ENCODE measurements at places on chromosomes 2 and 18.
A peak's percentile ranks its signal among the peaks of the same experiment; 100 is the strongest.

DNA sequence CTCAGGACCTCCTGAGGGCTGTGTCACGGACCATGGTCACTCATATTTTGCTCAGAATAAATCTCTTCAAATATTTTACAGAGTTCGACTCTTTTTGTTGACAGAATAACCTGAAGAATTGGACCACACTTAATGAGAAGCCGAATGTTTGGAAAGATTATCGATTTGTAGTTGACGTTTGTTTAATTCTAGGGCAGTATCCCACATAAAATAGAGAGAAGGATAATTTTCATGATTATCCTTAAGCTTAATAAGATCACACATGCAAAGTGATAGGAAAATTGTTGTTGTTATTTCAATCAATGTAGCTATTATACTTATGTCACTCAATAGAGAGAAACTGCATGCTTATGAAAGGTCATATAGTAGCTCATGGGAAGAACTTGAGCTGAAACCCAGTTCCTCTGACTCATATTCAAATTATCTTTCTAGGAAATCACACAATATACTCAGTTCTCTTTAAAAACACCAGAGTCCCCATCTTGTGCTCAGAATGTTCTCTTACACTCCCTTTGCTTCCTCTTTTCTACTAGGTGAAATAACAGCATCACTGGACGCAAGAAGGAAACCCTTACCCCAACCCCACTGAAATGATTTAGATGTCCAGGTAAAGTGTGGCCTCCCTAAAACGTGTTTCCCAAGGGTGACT lies 982.1 kb downstream of the TSN start:
- DNase-seq: peak; percentile 15

GRCh38 chr2:60570251-60570650 lies 16.8 kb upstream of the BCL11A start:
- DNase-seq: no peak

DNA sequence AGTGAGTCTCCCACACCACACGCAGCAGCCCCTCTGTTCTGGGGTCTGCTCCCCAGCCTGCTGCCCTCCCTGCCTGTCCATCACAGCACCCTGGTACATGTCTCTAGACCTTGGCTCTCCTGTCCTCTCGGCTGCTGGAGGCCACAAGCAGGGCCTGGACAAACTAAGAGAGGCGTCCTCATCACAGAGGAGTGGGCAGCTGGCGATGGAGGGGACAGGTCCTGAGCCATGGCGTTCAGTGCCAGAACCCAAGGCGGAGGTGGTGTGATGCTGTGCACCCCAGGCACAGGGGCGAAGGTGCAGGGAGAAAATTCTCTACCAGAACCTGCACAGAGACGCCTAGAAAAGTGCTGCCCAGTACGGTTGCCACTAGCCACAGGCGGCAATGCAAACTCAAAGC lies 47.4 kb downstream of the BIN1 start:
- DNase-seq: no peak

GRCh38 chr2:7666596-7667259 lies 749.5 kb downstream of the RNF144A start:
- DNase-seq: no peak

- DNase-seq: no peak
Observed at GRCh38 chr2:225600865-225601264, 201.4 kb downstream of the NYAP2 start.

GRCh38 chr2:157460384-157460837 lies 16.5 kb upstream of the CYTIP start:
- peak; percentile 43 for DNase-seq

DNA sequence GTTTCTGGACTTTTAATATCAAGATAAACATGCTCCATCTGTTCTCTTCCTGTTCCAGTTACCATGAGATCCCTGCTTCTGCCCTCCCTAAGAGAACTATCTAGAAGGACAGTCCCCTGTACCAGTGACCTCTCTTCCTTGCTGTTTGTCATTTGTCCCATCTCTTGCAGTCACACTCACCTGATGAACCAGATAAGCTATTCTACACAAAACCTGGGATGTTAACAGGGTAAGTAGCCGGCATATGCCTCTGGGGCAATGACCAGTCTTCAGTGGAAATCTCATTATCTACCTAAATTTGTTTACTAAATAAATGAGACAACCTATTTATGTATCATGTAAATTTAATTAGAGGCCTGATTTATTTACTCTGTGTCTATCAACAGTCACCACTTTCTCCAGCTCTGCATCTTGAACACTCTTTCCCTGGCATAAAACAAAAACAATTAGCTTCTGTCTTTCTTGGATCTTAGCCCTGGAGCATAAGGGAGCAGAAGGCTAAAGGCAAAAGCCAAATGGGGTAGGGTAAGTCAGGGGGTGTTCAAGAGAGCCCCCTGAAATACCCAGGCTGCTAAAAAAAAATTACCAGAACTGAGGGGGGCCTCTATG lies 337.7 kb downstream of the ALK start:
- no peak for DNase-seq

GRCh38 chr18:9960258-9960904 lies 46.6 kb downstream of the VAPA start:
- no peak for DNase-seq

- no peak for DNase-seq
Observed at GRCh38 chr18:62614494-62614893, 91.7 kb downstream of the ZCCHC2 start.

DNA sequence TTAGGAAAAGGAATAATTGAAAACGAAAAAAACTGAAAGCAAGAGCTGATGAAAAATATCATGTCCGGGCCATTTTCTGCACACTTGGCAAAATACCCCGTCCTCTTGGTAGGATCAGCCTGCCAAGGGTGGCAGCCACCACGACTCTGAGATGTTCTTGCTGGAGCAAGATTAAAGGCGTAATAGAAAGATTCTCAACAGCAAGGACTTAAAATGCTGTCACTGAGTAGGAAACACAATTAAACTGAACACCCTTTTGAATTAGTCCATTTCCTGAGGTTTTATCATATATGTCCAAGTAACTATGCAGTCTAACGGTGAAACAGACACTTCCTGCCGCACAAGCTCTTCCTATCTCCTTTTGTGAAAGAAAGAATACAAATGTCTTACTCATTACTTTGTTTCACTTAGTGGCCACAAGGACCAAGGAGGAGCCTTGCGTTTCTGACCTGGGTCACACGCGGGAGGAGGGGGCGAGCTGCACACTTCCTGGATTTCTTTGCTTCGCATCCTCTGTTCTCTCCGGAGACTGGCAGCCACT lies 222.7 kb downstream of the PIEZO2 start:
- DNase-seq: peak; percentile 59

GRCh38 chr2:224354632-224355211 lies 47.2 kb downstream of the FAM124B start:
- DNase-seq: no peak

DNA sequence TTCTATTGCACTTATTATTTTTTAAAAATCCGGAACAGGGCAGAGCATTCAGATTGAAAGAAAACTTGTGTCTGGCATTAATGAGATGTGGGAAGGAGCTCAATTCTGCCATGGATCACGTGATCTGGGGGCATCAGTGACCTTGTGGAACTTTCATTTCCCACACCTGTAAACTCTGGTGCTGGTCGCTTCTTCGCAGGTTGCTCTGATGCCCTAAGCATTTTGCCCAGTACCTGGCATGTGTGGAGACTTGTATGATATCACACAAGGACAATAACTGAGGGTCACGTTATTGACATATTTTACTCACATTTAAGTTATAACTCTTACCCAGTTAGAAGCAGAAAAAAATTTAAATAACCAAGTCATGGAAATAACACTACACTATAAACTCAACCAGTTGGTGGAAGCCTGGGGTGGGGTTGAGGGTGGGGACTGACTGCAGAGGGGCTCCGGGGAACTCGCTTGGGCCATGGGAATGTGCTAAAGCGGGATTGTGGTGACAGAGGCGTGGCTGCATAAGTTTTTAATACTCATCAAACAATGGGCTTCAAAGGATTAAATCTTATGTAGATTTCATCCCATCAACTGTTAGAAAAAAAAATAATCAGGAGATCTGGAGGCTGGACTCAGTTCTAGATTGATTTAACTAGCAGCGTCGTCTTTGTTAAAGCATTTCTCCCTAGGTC lies 36.5 kb downstream of the ST3GAL5 start:
- DNase-seq: no peak

- DNase-seq: peak; percentile 84
Observed at GRCh38 chr2:105102963-105103421, 65.1 kb downstream of the MRPS9 start.

All from EH (cell line).